Activated naive CD4-positive, alpha-beta T cell (primary cell): ENCODE measurements at places on chromosomes 6 and 20.

DNA sequence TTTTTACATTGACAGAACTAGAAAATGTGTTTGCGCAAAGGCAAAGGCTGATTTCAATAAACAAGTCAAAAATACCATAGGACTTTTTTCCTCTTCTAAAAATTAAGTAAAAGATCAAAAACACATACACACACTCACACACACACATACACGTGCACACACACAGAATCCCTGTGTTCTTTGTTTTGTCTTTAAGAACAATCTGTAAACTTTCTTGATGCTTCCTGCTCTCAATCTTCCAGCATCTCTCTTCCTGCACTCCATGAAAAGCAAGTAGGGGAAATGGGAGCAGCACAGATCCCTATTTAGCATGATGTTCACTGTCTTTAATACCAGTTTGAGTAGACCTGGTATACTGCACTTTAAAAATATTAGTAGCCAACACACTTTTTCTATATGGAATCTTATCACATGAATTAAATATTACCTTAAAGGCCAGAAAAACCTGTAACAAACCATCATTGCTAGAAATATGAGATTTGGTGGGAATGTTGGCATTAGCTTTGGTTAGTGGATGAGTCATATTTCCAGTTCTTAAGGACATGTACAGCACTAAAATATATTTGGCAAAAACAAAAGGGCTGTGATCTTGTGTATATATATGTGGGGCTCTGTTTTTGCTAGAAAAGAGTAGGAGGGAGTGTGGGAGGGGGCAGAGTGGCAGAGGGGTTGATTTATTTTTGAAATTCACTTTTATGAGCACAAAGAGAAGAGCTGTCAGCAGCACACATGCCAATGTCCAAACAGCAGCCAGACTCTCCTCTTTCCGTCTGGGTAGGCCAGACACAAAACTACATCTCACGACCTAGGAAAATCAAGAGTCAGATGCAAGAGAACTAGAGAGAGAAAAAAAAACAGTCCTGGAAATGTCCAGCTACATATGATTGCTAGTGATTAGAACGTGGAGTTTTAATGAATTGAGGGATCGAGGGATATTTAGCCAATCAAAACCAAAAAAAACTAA, 4.6 kb downstream of the PTPRK start:
- no peak for DNase-seq

DNA sequence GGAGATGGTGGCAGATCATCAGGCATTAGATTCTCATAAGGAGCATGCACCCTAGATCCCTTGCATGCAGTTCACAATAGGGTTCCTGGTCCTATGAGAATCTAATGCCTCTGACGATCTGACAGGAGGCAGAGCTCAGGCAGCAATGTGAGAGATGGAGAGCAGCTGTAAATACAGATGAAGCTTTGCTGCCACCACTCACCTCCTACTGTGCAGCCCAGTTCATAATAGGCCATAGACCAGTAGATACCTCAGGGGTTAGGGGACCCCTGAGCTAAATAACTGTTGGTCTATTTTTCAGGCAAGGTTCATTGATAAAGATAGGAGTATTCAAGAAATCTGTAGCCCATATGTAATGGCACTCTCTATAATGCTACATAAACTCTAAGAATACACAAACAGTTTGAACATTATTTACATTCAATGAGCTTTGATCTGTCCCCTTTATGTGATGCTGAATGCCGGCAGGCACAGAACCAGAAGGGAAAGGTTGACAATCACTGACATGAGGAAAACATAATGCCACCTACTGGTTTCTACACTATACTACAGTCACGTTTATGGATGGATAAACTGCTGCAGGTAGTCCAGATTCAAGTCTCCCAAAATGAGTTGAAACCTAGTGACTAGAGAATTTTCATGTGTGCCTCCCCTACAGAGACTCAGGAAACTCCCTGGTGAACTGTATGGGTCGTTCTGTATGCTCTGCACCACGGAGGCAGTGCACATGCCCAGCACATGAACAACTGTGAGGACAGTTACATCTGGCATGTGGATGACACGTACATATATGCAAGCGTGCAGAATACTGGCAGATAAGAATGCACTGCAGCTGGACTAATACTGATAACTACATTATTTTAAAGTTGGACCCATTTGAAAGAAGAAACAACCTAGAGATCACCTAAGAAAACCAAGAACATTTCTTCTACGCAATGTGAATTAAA, 72.0 kb downstream of the DST start:
- DNase-seq: no peak

DNA sequence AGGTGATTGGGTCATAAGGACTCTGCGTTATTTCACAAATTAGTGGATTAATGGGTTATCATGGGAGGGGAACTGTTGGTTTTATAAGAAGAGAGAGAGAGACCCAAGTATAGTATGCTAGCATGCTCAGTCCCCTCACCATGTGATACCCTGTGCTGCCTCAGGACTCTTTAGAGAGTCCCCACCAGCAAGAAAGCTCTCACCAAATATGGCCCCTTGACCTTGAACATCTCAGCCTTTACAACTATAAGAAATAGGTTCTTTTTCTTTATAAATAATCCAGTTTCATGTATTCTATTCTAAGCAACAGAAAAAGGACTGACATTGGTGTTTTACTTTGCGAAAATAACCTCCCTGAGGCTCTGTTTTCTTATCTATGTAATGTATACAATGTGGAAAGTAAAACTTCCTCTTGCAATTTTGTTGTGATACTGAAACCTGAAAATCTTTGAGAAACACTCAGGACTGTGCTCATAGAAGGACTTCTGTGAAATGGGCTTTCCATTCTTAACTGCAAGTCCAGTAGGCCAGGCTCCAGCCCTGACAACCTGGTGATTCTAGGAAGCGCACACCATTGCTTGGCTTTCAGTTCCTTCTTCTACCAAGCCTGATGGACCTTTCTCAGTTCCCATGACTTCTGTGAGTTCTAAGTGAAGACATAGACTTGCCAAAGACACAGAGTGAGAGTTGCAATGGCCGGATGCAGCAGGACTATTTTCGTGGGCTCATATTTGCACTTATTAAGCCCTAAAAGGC, 21.9 kb downstream of the SIRPD start:
- DNase-seq: no peak

DNA sequence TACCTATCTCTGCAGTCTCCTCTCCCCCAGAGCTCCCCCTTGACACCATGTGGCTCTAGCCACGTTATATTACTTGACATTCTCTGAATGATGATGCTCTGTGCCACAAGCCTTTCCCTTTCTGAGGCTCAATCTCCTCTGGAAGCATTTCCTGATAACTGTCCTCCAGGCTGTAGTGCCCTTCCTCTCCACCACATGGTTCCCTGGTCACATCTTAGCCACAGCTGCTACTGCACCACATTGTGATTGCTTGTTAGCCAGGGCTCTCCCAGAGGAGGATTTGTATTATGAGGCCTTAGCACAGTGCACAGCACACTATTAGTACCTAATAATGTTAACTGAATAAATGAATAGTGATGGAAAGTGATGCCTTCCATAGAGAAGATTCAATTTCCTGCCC, 63.9 kb upstream of the RCAN2 start:
- DNase-seq: no peak

DNA sequence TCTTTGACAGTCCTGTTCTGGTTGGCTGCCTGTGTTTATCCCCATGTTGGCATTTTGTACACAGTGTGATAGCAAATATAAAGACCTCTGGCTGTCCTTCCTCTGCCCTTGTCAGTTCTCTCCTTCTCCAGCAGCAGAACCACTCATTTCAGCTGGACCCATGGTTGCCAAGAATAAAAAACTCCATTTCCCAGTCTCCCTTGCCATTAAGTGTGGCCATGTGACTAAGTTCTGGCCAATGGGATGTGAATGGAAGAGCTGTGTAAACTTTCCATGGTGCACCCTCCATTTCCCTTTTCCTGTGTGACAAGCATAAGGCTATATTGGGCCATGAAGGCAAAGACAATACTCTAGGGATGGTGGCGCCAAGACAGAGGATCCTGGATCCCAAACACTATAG, 78.4 kb upstream of the TBC1D7 start:
- DNase-seq: no peak
